ENCODE measurements at places on chromosomes 4 and X.
A peak's percentile ranks its signal among the peaks of the same experiment; 100 is the strongest.

DNA sequence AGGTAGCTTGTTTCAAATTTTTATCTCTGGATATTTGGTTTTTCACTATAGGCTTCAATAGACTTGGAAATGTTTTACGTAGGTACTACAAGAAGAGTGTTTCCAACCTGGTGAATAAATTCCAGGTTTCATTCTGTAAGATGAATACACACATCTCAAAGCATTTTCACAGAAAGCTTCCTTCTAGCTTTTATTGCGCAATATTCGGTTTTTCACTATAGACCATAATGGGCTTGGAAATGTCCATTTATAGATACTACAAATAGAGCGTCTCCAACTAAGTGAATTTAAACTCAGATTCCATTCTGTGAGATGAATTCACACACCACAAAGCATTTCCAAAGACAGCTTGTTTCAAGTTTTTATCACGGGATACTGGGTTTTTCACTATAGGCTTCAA is 857.7 kb upstream of the HS3ST1 start:
- DNase-seq: no peak

- DNase-seq: no peak
These were observed 65.0 kb downstream of the ATXN3L start for GRCh38 chrX:13254870-13255269.

- no peak for DNase-seq
These were observed 460.4 kb upstream of the DIAPH2 start for GRCh38 chrX:96224279-96224678.

DNA sequence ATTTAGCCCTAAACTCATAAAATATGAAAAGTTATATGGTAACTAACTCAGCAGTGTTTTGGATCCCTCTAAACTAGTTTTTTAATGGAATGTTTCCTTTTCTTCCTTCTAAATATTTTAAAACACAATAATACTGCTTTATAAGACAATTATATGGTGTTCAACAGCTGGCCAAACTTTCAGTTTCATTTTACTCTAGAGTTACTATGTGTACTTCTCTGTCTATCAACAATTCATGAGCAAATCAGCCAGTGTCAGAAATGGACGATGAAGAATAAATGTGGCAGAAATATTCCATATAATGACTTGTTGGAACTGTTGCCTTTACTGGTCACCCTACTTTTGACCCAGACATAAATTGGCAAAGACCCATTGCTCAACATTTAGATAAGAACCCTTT is 64.8 kb upstream of the CXXC4 start:
- DNase-seq: no peak

GRCh38 chrX:105701310-105702052 is 120.9 kb upstream of the NRK start:
- no peak for DNase-seq

GRCh38 chr4:136383082-136383481 is 1149.2 kb downstream of the PCDH18 start:
- no peak for DNase-seq

- peak; percentile 10 for DNase-seq
These were observed 98.2 kb downstream of the ARSJ start for GRCh38 chr4:113881256-113881655.

DNA sequence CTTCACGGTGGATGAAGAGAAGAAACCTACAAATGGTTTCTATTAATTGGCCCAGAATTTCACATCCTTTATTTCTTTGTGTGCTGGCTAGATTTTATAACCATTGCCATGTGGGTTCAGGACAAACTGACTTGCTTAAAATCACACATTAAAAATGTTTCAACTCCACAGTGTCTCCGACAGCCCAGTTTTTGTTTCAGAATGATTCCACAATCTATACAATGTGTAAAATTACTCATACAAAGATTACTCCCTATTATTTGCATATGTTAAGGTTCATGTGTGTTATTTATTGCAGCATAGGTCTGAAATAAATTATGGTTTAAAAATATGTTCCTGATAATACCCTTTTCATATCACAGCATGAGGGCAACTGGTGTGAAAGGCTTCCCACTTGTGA is 20.6 kb downstream of the DCHS2 start:
- no peak for DNase-seq

- DNase-seq: peak; percentile 16
These were observed 163.9 kb downstream of the KDR start for GRCh38 chr4:54961357-54961975.

GRCh38 chr4:8453957-8454356 is 13.4 kb downstream of the TRMT44 start:
- DNase-seq: no peak

DNA sequence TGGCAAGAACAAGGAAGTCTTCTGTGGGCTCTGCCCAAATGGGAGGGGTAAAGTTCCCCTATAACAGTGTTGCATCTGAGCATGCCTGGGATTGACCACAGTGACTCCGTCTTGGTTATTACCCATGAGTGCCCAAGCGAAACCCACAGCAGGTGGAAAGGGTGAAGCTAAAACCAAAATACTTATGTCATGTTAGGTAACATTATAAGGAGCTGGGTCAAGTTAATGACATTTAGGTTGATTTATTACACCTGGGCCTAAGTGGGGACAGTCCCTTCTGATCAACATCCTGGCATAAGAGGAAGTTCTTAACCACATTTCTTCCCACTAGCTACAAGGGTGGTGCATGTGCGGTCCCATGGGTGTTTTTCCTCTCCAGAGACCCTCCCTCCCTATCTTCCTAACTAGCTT is 1.3 kb upstream of the ZNF732 start:
- no peak for DNase-seq

- DNase-seq: no peak
These were observed 120.2 kb downstream of the BMPR1B start for GRCh38 chr4:94877973-94878372.

DNA sequence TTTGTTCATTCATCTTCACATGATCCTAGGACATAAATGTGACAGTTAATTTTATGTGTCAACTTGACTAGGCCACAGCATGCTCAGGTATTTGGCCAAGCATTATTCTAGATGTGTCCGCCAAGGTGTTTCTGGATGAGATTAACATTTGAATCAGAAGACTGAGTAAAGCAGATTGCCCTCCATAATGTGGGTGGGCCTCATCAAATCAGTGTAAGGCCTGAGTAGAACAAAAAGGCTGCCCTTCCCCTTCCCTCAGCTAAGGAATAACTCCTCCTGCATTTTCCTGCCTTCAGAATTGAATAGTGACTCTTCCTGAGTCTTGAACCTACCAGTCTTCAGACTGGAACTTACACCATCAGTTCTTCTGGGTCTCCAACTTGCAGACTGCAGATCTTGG is 18.4 kb downstream of the ATP11C start:
- no peak for DNase-seq

DNA sequence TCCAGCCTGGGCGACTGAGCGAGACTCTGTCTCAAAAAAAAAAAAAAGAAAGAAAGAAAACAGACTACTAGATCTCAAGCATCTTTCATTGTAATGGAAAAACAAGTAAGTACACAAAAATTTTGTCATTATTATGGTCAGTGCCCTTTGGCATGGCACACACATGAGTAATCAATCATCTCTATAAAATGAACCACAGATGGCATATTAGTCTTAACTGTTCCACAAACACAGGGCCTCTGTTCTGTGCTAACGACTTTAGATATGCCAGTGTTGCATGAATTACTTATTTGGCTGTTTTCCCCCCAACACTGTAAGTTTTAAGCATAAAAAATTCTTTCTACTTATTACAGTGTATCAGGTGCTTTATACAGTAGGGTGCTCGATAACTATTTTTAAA is 90.4 kb downstream of the COX7B2 start:
- no peak for DNase-seq

- no peak for DNase-seq
These were observed 242.8 kb downstream of the EVC2 start for GRCh38 chr4:5465529-5465928.

- DNase-seq: peak; percentile 69
These were observed 12.7 kb downstream of the GUCY1A1 start for GRCh38 chr4:155679343-155679742.

- DNase-seq: no peak
These were observed 53.6 kb downstream of the KLHL13 start for GRCh38 chrX:118062817-118063615.

GRCh38 chr4:7076696-7077082 is 8.8 kb upstream of the GRPEL1 start:
- DNase-seq: no peak

DNA sequence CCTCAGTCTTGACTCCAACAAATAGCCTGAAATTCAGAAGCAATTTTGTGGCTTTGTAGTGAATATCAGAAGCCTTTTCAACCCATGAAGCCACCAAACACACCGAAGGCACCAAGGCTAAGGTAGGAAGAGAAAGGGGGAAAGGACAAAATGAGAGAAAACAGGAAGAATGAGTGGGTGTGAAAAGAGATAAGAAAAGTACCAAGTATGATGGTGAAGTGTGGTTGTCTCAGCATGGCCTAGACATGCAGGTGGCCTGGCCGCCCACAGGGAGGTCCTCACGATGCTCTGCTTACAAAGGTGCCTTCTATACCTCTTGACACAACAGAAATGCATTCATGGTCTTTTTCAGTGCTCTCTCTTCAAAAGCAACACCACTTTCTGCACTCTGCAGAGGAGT is 34.9 kb downstream of the ACSL1 start:
- DNase-seq: no peak

DNA sequence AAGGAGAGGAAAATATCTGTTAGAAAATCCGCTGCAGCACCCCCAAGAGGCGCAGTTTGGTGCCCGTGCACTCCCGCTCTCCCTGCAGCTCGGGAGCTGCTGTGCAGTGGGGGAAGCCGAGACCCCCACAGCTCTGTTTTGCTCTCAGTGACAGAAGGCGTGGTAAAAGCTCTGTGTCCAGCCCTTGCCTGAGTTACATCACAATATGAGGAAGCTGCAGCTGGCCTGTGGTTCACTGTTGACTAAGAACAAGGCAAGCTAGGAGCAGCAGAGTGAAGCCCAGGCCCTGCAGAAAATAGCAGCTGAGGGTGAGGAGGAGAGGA is 88.5 kb upstream of the ADRA2C start:
- peak; percentile 30 for DNase-seq

- no peak for DNase-seq
These were observed at the start of gene CXCR3 for GRCh38 chrX:71618303-71618721. CXCR3 (minus strand) TSS chrX:71618511; CDS start chrX:71618449, 62 bp downstream.

- DNase-seq: no peak
These were observed 173.7 kb downstream of the PABPC4L start for GRCh38 chr4:134027931-134028330.

GRCh38 chrX:53155512-53156206 is 61.7 kb downstream of the KANTR start:
- no peak for DNase-seq

DNA sequence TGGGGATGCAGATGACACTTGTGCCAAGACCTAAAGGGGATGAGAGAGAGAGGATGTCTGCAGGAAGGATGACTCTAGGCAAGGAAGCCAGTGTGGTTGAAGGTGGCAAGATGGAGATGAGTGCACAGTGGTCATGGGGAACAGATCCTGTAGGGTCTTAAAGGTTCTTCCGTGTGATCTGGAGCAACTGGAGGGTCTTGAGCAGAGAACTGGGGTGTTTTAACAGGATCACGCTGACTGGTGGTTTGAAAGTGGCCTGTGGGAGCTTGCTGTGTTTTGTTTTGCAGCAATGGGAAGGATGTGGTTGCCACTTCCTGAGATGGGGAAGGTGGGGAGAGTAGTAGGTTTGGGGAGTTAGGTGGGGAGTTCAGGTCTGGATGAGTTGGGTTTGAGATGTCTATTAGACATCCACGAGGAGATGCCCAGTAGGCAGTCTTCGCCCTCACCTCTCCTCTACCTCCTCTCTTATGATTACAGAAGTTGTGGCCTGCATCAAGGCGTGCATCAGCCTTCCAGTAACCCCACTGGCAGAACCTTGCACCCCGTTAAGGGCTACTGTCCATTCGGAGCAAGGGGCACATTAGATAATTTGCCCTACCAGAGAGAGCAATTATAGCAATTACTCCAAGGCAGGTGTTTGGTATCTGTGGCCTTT is 1.4 kb upstream of the STBD1 start:
- DNase-seq: no peak

- DNase-seq: peak; percentile 88
These were observed 6.7 kb downstream of the APOO start for GRCh38 chrX:23901060-23901459.

DNA sequence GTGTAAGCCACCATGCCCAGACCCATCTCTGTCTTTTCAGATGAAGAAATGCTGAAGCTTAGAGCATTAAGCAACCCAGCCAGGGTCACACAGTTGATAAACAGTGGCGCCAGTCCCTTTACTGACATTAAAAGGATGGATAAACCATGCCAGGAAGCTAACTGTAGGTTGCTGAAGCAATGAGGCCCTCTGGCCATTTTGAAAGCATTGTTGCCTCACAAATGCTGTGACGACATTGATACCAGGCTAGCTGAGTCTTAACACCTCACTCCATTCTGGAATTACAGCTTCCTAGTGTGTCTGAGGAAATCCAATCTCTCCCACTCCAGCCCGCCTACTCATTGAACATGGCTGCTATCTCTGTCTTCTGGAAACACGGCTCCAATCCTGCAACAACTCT is 89.7 kb downstream of the LNX1 start:
- no peak for DNase-seq

- no peak for DNase-seq
These were observed 314 bp downstream of the EPHA5 start for GRCh38 chr4:65670020-65670330.

DNA sequence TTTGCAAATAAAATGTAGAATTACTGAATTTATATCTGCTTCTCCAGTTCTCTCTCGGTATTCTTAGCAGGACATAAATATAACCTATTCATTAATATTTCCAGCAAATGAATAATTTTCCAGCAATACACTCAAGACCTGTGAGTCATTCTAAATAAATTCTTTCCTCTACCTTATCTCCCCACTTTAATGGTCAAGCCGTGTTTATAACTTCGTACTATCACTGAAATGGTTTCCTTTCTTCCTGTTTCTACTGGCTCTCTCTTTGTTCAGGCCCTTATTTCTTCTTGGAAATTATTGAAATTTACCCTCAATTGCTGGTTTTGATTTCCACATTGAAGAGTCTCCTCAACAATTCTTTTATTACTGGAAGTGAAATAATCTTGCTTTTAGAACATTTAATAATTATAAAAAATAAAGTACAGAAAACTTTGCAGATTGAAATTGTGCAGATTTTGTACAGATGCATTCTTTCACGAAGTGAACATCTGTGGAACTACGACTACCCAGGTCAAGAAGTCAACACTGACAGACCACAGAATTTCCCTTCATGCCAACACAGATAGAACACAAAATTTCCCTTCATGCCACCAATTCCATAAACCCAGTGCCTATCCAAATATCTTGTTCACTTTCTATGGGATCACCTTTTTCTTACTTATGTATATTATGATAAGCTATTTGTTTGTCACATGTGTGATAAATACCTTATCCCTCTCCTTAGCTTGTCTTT is 205.7 kb downstream of the FAT4 start:
- no peak for DNase-seq

DNA sequence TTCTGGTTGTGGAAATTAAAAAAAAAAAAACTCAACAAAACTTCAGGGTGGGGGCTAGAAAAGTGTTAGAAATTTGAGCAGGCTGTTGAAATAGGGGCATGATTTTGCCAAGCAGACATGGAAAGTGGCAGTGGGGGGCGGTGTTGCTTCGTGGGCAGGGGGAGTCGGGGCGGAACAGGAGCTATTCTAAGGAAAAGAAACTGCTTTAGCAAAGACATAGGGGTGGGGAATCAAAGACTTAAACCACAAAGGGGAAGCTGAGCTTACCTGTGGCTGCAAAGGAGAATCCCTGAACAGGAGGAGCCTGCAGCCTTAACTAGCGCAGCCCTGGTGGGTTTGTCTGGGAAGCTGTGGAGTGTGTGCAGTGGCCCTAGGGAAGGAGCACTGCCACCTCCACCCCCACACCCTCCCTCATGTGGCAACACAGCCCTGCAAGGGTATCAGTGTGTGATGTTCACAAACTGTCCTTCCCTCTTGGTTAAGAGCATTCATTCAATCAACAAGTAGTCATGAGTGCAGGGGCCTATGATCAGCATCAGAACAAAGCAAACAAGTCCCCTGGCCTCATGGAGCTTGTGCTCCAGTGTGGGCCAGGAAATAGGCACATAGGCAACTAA is 20.5 kb downstream of the SEL1L3 start:
- DNase-seq: no peak
